CD14-positive monocyte (primary cell): ENCODE measurements at places on chromosomes 3 and 15.

GRCh38 chr3:89964347-89964746 is 856.9 kb downstream of the EPHA3 start:
- no peaks in the 10 kb centered on the region for H3K27me3 ChIP-seq
- H3K36me3 ChIP-seq, result no peaks in the 10 kb centered on the region
- H3K4me3 ChIP-seq, result no peak overlapping the region
- H3K4me1 ChIP-seq, result no peaks in the 10 kb centered on the region
- DNase-seq, result no peak
- H3K27ac ChIP-seq, result no peak overlapping the region

GRCh38 chr15:99440551-99441443 is 125.0 kb upstream of the MEF2A start:
- H3K4me1 ChIP-seq, result no peaks in the 10 kb centered on the region
- H3K36me3 ChIP-seq, result no peaks in the 10 kb centered on the region
- DNase-seq, result no peak

GRCh38 chr15:85778107-85778776 is 16.5 kb downstream of the KLHL25 start:
- H3K4me1 ChIP-seq, result no peaks in the 10 kb centered on the region
- DNase-seq, result no peak
- H3K4me3 ChIP-seq, result no peak overlapping the region
- no peaks in the 10 kb centered on the region for H3K36me3 ChIP-seq
- no peak overlapping the region for H3K27ac ChIP-seq
- no peaks in the 10 kb centered on the region for H3K27me3 ChIP-seq

GRCh38 chr15:23857028-23857641 is 170.0 kb upstream of the NDN start:
- no peaks in the 10 kb centered on the region for H3K4me1 ChIP-seq
- H3K36me3 ChIP-seq, result no peaks in the 10 kb centered on the region

- no peak overlapping the region for H3K4me3 ChIP-seq
- H3K27ac ChIP-seq, result no peak overlapping the region
- H3K36me3 ChIP-seq, result no peaks in the 10 kb centered on the region
Observed at GRCh38 chr15:80549191-80549590, 145.0 kb downstream of the ARNT2 start.

DNA sequence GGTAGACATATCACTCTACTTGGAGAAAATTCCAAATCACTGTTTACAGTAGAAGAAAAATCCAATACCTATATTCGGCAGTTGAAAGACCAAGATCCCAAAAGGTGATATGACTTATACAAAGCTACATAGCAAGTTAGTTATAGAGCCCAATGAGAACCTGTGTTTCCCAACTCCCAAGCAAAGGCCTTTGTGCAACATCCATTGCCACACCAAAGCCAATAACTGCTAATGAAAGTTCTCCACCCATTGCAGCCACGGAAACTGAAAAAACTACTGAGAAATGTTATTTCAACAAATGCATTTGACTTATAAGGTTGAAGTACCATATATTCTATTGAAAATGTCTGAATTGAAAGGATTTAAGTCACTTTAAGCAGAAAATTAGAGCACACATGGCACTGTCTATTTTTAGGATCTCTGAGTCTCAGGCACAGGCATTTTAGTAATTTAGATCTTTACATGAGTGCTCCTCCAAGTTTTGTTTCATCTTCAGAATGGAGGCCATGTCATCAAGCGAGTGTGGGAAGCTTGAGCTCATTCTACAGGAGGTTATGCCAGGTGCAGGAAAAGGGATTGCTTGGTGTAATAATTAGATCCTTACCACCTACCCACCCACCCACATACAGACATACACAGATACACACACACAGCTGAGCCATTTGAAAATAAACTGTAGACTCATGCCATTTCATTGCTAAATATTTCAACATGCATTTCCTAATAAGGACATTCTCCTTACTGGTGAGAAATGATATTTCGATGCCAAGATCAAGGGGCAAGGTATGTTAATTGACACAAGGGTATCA is 19.7 kb upstream of the ANO10 start:
- no peaks in the 10 kb centered on the region for H3K36me3 ChIP-seq
- H3K27me3 ChIP-seq, result no peaks in the 10 kb centered on the region
- peak overlapping the region; percentile 77 for H3K27ac ChIP-seq
- DNase-seq, result peak; percentile 35

- no peak overlapping the region for H3K27ac ChIP-seq
- no peak overlapping the region for H3K4me3 ChIP-seq
- H3K36me3 ChIP-seq, result no peaks in the 10 kb centered on the region
- no peaks in the 10 kb centered on the region for H3K27me3 ChIP-seq
Observed at GRCh38 chr3:108381529-108382140, 85.3 kb downstream of the HHLA2 start.
